Inflammatory macrophage treated with lipopolysaccharide for 4 hours (primary cell): ENCODE measurements at places on chromosomes 13 and 19.
A peak's percentile ranks its signal among the peaks of the same experiment; 100 is the strongest.

DNA sequence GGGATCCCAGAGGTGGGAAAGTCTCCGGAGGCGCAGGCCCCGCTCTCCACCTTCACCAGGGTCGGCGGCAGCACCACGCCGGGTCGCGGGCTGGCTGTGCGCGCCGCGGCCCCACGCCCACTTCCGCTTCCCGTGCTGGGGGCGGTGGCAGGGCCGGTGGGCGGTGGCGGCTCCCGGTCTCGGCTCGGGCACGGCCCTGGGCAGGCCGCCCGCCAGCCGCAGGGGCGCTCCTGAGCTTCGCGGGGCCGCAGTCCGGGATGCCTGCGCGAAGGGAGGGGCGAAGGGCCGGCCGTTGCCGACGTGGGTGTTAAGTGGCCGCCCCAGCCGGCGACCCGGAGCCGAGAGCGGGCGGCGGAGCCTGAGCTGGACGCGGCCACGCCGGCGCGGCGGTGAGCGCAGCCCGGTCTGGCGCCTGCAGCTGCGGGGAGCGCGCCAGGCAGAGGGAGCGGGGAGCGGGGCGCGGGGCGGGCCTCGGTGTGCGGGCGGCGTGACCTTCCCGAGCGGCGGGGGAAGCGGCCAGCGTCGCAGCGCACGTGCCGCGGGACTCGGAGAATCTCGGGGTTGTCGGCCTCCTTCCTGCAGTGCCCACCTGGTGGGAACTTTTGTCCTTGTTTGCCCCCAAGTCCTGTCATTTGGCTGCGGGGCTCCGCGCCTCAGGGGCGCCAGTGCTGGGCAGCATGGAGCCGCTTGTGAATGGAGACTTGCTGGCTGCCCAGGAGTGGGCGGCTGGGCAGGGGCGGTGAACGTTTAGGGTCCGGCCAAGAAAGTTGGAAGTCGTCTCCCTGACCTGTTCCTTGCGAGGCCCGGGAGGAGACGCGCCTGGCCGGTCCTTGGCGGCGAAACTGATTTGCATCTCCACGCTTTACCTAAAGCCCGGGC is at the start of gene SLC25A15:
Gene SLC25A15, plus strand, starts transcription at position 337 of the 879 bp plus-strand sequence. CDS start 3,616 bp downstream, outside the sequence.
- DNase-seq = peak; percentile 80

GRCh38 chr13:106867249-106867648 is 299.3 kb upstream of the ARGLU1 start:
- no peak for DNase-seq

DNA sequence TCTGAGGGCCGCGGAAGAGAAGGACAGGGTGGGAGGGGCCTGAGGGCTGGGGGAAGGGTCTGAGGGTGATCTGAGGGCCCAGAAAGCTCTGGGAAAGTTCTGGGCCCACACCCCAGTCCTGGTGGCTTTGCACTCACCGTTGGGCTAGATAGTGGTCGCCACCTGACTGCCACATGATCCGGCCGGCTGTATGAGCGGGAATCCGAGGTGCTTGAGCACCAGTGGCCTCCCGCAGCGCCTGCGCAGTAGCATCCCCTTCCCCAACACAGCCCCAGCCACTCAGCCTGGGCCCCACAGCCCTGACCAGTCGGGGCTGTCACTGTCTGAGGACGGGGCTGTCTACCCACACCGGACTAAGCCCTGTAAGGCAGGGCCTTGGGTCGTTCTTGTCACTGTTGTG is 15.0 kb downstream of the PRODH2 start:
- no peak for DNase-seq

- DNase-seq = no peak
These were observed 20.3 kb downstream of the LYL1 start for GRCh38 chr19:13082192-13083007.

DNA sequence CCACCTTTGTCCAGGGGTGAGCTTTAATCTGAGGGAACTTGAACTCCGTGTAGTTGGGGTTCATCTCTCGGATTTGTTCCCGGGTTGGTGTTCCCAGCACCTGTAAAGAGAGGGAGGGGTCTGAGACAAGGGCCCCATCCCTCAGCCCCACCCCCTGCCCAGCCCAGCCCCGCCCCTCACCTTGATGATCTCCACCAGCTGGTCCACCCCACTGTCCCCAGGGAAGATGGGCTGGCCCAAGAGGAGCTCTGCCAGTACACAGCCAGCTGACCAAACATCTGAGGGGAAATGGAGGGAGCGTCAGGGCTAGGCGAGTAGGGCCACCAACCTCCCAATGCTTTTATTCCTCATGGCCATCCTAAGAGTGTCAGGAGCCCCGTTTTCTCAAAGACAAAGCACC is 9.3 kb downstream of the GSK3A start:
- no peak for DNase-seq

DNA sequence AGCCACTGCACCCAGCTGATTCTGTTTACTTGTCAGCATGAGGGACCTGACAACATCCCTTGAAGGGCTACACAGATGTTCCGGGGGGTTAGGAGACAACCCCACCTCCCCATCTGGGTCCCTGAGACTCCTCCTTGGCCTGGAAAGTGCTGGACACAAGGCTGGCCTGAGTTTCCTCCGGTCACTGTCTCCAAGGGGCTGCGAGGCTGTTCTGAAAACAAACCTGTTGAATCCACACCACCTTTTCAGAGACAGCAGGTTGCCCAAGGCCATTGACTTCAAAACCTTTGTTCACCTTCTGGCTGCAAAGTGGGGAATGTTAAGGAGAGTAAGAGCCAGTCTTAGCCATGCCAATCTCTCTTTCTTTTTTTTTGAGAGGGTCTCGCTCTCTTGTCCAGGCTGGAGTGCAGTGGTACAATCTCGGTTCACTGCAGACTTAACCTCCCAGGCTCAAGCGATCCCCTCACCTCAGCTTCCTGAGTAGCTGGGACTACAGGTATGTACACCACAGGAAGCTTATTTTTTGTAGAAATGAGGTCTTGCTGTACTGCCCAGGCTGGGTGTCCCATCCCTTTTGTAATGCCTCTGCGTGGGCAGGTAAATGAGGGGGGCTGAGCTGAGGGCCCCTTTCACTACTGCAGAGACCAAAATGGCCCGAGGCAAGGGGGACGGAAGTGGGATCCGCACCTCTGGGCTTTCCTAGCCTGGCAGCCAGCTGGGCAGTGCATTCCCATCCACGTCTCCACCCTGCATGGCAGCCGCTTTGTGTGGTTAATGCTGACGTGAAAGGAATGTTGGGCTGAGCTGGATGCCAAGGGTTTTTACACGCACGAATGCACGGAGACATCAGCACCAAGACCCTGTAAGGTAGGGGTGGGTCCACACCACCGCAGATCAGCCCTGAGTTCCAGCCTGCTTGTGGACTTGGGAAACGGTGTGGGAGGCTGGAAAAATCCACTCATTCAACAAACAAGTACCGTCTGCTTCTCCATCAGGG is 1.9 kb upstream of the ZNF628 start:
- DNase-seq = no peak

- DNase-seq = no peak
These were observed 5.5 kb upstream of the CYP4F3 start for GRCh38 chr19:15635016-15635805.

DNA sequence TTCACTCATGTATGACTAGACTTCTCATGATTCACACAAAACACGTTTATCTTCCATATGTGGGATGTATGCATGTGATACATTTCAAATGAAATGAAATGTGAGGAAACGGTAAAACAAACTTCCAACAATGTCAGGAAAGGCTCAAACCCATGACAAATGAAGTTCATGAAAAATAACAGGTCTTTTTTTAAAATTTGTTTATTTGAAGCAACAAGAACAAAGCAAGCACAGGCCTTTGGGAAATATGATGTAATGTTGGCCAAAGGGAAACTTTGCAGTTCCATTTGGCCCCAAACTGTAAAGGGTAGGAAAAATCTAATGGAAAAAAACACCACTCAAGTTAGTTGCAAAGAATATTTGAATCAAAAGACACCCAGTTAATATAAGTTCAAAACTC is 463.8 kb upstream of the ARGLU1 start:
- DNase-seq = no peak

DNA sequence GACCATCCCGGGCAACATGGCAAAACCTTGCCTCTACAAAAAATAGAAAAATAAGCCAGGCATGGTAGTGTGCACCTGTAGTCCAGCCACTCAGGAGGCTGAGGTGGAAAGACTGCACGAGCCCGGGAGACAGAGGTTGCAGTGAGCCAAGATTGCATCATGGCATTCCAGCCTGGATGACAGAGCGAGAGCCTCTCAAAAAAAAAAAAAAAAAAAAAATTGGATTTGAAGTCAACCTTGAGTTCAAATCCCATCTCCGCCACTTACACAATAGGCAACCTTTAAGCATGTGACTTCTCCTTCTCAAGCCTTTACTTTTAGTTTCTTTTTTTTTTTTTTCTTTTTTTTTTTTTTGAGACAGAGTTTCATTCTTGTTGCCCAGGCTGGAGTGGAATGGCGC is 12.0 kb downstream of the KASH5 start:
- peak; percentile 43 for DNase-seq

GRCh38 chr19:3695986-3696659 is 4.1 kb downstream of the PIP5K1C start:
- no peak for DNase-seq

GRCh38 chr19:12485052-12485416 is 418 bp upstream of the ZNF709 start:
- DNase-seq = peak; percentile 4

DNA sequence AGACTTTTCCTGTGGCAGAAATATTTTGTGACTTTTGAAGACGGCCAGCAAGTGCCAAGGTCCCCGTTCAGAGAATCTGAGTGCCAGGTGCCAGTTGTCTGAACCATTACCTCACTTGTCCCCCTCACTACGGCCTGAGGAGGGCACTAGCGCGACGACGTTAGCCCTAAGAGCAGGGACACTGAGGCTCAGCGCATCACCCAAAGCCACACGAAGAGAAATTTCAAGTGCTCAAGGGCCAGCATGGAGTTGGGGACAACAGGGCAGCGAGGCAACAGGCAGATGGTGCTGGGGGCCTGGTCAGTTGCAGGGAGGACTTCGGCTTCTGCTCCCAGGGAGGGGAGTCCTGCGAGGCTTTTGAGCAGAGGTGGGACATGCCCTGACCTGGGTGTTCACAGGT is 9.5 kb upstream of the TYK2 start:
- DNase-seq = no peak

- DNase-seq = peak; percentile 78
These were observed 4.0 kb downstream of the TPGS1 start for GRCh38 chr19:511101-511851.

- no peak for DNase-seq
These were observed 37.9 kb upstream of the ATP11A start for GRCh38 chr13:112651750-112652511.

GRCh38 chr19:46224773-46225172 is 4.8 kb upstream of the IGFL1 start:
- no peak for DNase-seq
